ENCODE measurements at places on chromosomes 1 and 21. TPM values are rescaled to one million over a fixed set of nuclear protein-coding genes. Genes with fewer than 3 reads are reported as not detected.
A peak's percentile ranks its signal among the peaks of the same experiment; 100 is the strongest.

- DNase-seq: peak; percentile 46
These were observed 7.9 kb upstream of the TNNT2 start for GRCh38 chr1:201385299-201385891.

Gene OR2T2
- total RNA-seq: not detected

GRCh38 chr1:238647877-238648276 lies 738.5 kb upstream of the CHRM3 start:
- peak; percentile 92 for DNase-seq

DNA sequence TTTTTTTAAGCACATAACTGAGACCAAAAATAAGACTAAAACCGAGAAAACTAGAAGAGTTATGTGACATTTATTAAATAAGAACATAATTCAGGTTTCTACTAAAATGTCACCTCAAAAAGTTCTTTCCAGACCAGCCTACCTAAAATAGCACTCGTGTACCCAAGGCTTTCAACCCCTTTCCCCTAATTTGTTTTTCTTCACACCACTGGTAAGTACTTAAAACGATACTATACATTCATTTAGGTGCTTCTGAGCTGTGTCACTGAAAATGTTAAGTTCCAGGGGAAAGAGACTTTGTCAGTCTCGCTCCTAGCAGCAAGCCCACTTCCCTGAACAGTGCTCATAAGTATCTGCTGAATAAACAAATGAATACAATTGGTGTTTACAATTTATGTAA lies 6.8 kb downstream of the RRAGC start:
- DNase-seq: no peak

GRCh38 chr21:46148106-46148505 lies 7.3 kb downstream of the FTCD start:
- DNase-seq: no peak

DNA sequence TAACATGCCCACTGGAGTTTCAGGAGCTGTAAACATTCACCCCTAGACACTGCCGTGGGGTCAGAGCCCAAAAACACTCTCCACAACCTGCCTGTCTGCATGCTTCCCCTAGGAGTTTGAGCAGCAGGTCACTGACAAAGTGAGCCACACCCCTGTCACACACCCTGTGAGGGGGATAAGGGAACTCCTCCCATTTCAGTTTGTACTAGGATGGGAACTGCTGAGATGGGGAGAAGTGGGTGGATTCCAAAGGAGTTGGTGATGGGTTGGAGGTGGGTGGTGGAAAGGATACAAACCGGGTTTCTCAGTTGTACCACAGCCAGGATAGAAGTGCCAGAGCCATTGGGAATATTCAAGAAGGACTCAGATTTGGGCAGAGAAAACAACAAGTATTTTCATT lies 140.2 kb downstream of the MIS18A start:
- no peak for DNase-seq
